ENCODE measurements at places on chromosomes 7 and 10.
A peak's percentile ranks its signal among the peaks of the same experiment; 100 is the strongest.

- DNase-seq, result peak; percentile 18
Observed at GRCh38 chr7:127782075-127782474, 130.1 kb downstream of the SND1 start.

DNA sequence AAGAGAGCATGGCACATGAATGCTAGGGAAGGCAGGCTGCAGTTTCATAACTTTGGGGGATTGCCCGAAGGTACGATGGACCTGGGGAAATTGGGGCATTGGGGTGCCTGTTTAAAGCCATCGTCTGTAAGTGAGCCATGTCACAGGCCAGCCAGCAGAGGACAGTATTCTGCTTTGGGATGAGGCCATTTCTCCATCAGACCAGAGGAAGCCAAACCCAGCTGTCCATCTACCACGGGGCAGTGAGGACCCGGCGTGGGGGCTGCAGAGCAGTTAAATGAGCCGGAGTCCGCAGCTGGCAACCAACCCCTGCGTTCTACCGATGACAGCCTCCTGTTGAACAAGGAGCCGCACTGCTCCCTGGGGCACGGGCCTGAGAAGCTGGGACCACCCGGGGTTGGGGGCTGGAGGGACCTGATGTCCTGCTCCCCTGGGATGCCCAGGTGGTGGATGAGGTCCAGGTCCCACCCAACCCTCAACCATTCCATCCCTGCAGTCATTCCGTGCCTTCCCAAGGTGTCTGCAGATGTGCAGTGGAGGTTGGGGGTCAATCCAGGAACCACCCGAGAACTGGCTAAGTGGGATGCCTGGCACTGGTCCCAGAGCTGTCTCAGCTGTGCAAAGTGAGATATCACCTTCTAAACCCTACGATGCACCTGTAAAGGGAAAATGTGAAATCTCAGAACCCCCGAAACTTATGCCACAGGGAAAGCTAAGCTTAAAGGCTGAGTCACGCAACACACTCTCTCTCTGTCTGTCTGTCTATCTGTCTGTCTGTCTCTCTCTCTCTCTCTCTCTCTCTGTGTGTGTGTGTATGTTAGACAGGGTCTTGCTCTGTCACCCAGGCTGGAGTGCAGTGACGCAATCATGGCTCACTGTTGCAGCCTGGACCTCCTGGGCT lies 12.1 kb upstream of the RHBDD2 start:
- DNase-seq, result peak; percentile 65

DNA sequence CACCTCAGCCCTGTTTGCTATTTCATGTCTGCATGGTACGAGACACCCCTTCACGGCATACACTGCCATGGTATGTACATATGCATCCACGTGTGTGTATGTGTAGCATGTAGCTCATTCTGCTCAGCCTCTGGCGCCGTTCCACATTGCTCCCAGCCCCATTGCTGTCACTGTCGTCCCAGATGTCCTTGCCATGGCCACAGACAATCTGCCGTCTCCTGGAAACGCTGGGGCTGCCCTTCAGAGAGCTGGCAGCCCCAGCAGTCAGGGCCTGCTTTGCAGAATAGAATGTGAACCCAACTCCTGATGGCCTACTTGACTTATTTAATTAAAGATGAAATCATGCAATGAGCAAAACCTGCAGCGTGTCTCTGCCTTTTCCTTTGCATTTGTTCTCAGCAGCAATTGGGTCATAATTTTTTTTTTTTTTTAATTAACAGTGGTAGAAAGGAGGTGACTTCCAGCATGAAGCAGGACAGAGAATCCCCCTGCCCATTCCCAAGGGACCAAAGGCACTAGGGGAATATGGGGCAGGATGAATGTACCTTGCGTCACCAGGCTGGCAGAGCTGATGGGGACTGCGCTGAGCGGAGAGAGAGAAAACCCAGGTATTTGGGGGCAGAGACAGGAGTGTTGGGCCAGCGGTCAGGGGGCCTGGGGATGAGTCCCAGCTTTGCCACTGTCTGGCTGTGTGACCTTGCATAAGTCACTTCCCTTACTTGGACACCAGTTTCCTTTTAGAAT lies 49.2 kb downstream of the CHST3 start:
- no peak for DNase-seq

- DNase-seq, result no peak
Observed at GRCh38 chr10:72001033-72001395, 36.8 kb downstream of the CHST3 start.

All from hematopoietic multipotent progenitor cell treated with erythropoietin and hydrocortisone succinate and interleukin-3 and kit ligand, for 8 days (in vitro differentiated cells).